T-helper 2 cell (primary cell): ENCODE measurements at places on chromosomes 7 and 10.

DNA sequence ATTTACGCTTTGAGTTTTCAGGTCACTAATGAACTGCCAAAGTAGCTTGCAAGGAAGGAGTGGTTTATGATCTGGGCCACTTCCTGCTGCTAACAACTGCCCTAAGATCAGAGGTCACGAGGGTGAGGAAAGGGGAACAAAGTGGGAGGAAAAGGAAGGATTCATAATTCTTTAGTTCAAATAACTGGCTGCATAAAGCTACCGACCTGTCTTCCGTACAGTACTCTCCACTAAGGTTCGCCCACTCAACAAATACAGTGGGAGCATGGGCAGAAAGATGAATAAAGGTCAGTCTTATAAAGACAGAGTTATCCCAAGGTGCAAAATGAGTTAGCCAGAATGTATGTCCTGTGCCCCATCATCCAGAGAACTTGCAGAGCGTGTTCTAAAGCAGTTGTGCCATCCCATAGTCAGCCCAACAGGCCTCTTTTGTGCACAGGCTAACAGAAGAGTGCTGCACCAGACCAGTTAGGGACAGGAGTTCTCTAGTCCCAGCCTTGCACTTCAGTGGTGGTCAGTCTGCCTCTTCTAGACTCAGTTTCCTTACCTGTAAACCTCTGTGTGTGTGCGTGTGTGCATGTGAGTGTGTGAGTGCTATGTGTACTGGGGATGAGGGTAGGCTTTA lies 65.9 kb downstream of the CREB3L2 start:
- no peak for DNase-seq

DNA sequence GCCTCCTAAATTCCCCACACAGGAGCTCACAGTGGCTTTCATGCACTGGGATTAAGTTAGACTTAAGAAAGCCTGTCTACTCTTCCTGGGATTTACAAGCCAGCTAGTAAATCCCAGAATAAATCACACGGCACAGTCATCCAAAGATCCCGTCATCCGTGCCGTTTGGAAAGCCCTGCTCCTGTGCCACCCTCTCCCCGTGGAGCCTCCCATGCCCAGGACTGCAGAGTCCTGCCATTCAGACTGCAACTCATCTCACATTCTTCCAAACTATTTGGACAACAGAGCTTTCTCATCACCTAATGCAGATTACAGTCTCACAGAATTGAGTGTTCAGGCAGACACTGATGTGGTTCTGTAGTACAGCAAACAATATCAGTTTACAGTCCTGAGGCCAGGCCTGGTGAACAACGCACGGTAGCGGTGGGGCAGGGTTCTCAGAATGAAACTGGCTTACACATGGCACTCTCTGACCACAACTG lies 166.5 kb downstream of the EGFR start:
- no peak for DNase-seq

DNA sequence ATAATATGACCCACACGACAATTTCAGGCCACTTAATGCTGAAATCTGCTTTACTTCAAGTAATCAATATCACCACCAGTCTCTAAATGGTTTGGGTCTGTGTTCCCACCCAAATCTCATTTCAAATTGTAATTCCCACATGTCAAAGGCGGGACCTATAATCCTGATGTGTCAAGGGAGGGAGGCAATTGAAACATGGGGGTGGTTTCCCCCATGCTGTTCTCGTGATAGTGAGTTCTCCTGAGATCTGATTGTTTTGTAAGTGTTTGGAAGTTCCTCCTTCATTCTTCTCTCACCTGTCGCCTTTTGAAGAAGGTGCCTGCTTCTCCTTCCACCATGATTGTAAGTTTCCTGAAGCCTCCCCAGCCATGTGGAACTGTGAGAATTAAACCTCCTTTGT lies 178.4 kb downstream of the CRPPA start:
- no peak for DNase-seq

DNA sequence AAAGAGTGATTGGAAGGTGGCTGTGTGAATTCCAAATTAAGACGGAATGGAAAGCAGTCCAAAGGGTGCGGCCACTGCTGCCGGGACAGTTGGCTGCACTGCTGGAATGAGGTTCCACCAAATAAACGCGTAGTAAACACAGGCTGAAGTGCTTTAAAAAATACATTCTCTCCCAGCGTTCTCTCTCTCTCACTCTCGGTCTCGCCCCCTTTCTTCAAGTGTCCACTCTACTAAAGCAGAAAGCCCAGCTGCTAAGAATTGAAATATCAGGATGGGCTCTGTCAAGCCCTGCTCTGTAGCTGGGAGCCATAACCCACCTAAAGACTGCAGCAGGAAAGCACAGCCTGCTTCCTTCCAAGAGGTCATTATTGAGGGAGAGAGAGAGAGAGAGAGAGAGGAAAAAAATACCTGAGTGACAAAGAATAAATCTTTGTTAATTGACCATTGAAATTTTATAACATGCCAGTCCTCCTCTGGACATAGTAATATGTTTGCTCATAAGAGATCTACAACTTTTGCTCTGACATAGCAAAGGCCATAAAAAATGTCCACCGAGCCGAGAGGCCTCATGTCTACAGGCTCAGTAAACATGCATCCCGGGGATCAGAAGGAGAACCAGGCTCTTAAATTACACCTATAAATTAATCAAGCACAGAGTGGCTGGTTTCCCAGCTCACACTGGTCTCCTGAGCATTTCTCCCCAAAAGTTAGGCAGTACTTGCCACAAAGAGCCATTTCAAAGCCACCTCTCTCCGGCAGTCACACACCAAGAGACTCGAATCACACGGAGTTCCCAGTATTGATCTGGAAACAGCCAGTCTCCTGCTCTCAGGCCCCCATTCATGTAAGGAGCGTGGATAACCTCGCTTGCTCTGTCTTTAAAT lies 72.8 kb downstream of the FGFR2 start:
- DNase-seq = no peak

GRCh38 chr7:33714208-33714607 lies 191.1 kb upstream of the BMPER start:
- no peak for DNase-seq

GRCh38 chr10:133185916-133186315 lies 25.9 kb downstream of the KNDC1 start:
- no peak for DNase-seq

DNA sequence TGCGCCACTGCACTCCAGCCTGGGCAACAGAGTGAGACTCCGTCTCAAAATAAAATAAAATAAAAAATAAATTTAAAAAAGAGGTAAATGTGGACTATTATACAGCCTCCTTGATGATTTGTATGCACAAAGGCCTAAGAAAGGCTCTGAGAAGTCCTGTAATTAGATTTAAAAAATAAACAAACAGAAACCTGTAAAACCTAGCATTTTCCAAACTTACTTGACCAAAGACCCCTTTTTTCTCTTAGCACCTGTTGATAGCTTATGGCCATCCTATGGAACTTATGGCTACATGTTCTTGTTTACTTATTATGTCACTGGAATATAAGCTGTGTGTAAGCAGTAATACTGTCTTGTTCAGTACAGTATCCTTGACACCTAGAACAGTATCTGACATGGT lies 5.7 kb downstream of the DNAJC2 start:
- DNase-seq = no peak

DNA sequence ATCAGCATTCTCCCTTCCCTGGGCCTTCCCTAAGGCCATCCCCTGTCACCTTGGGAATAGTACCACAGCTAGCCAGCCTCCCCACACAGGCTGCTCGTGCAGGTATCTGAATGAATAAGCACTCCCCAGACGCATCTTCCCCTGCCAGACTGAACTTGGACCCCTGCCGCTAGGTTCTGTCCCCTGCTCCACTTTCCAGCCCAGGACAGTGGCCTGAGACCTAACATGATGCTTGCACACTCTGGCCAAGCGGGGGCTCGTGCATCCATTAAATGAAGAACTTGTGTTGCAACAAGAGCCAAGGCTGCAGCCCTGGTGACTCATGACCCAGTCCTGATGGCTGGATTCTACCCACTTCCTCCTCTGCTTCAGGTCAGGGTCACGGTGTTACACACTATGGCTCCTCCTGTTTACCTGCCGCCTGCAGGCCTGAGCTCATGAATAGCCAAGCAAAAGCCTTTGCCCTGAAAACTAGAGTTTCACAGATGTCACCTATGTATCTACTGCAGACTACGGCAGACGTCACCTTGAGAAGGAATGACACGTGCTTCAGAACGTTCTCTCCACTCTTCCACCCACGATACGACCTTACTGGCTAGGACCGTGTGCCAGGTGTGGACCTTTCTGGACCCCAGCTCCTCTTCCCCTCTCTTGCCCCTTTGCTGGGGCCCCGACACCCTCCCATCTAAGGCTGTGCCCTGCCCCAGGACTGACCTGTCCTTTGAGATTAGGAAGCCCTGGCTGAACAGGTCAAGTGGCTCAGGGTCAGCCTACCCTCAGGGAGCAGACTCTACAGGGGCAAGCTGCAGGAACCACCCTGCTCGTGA lies 6.5 kb downstream of the ASB13 start:
- no peak for DNase-seq

- DNase-seq = no peak
Observed at GRCh38 chr7:135757719-135758411, 9.3 kb upstream of the FAM180A start.

GRCh38 chr7:100035876-100036275 lies 13.7 kb upstream of the ZSCAN21 start:
- DNase-seq = no peak

DNA sequence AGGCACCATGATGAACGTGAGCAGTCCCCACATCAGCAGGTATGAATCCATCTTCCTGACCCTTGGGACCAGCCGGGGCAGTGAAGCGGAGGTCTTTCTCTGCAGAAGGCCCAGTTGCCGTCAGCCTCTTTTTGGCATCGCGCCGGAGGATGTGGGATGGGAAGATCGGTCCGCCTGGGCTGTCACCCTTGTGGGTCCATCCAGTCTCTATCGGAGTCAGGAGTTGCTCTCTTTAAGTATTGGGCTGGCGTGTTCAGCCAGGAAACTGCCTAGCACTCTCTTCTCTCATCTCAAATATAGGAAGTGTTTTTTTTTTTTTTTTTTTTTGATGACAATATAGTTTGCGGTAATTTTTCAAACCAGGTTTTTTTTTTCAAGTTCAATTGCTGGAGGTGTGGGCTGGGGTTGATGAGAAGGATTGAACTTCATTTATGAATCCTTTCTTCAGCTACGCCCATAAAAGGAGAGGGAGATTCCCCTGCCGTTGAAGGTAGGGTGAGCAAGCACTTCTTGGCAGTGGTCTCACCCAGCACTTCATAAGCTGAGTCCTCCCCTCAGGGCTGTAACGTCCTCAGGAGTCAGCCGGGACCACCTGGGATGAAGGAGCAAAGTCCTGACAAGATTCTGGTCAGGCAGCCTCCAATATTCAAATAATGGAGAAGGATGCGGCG lies at the start of gene IL2RA:
Gene IL2RA, minus strand, starts transcription at position 267 of the 671 bp plus-strand sequence. Its CDS starts 216 bp downstream, at position 51.
- DNase-seq = peak; percentile 50

- DNase-seq = peak; percentile 0
Observed at GRCh38 chr10:46546591-46547540, 9.6 kb downstream of the GPRIN2 start.

DNA sequence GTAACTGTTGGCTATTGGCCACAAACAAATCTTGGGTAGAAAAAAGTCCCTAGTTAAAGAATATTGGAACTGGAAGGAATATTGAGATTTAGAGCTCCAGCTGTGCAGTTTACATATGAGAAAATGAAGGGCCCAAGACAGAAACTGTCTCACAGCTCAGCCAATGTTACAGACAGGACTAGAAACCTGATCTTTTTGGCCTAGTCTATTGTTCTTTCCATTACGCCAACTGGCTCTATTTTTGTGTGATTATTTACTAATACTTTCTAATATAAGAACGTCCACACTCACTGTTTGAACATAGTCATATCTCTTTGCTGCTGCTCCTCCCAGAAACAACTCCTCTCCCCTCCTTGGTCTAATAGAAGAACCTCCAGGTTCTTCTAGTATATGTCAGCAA lies 1.2 kb downstream of the WEE2 start:
- no peak for DNase-seq

GRCh38 chr7:55170335-55171069 lies 151.7 kb downstream of the EGFR start:
- DNase-seq = no peak

GRCh38 chr10:102407425-102408130 lies 11.0 kb downstream of the PSD start:
- DNase-seq = no peak

DNA sequence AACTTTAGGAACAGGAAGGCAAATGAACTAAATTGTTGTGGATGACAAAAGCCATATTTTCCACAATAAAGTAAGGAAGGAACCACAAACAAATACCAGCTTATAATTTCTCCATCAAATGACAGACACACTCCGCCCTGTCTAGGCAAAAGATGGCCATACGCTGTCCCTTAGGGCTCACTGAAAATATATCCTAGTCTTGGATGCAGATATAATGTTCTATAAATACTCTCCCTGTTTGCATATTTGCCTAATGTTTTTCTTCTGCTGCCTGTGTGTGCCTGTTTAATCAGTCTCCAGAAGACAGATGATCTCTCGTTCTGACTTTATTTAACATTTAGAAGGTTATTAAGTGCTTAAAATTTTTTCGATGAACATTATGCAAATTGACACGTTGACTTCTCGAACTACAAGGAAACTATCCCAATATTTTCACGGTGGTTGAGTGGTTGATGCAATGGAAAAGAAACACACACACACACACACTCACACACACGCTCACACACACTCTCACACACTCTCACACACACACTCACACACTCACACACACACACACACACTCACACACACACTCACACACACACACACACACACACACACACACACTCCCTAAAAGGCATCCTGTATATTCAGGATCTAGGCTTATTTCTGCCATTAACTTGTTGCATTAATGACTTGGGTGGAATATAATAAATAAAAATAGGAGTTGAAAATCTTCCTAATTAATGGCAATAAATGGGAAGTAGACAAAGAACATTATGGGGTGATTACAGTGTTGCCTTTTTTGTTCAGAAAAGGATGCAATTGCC lies 297.1 kb downstream of the PRPF18 start:
- no peak for DNase-seq

DNA sequence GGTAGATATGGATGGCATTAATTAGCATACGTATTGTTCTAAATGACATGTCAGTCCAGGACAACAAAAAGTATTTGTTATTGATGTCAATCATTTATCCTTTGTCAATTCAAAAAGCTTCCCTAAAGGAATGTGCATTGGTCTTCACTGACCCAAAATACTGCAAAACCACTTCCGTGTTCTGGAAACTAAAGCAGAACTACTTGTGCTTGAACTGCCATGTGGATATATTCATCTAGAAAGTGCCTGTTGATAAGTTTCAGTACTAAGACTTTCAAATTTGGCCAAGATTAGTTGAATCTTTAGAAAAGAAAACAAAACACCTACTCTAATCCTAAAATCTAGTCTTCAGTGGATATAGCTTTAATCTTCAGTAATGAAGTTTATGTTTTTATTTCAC lies 242.1 kb upstream of the PPP1R3A start:
- DNase-seq = no peak

GRCh38 chr7:99210265-99210970 lies 2.5 kb upstream of the KPNA7 start:
- no peak for DNase-seq

- no peak for DNase-seq
Observed at GRCh38 chr10:17655567-17656146, 11.7 kb downstream of the STAM start.

DNA sequence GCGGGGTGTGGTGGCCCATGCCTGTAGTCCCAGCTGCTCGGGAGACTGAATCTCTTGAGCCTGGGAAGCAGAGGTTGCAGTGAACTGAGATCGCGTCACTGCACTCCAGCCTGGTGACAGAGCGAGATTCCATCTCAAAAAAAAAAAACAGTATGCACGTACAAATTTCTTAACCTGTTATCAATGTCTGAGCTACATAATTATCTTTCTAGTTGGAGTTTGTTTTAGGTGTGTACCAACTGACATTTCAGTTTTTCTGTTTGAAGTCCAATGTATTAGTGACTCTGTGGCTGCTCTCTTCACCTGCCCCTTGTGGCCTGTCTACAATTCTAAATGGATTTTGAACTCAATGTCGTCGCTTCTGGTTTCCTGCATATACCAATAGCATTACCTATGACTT lies 40.3 kb downstream of the CD36 start:
- DNase-seq = no peak
